ENCODE measurements at places on chromosomes 5 and 9.

GRCh38 chr9:7799944-7800285 lies 337 bp upstream of the DMAC1 start:
- no peak for DNase-seq

DNA sequence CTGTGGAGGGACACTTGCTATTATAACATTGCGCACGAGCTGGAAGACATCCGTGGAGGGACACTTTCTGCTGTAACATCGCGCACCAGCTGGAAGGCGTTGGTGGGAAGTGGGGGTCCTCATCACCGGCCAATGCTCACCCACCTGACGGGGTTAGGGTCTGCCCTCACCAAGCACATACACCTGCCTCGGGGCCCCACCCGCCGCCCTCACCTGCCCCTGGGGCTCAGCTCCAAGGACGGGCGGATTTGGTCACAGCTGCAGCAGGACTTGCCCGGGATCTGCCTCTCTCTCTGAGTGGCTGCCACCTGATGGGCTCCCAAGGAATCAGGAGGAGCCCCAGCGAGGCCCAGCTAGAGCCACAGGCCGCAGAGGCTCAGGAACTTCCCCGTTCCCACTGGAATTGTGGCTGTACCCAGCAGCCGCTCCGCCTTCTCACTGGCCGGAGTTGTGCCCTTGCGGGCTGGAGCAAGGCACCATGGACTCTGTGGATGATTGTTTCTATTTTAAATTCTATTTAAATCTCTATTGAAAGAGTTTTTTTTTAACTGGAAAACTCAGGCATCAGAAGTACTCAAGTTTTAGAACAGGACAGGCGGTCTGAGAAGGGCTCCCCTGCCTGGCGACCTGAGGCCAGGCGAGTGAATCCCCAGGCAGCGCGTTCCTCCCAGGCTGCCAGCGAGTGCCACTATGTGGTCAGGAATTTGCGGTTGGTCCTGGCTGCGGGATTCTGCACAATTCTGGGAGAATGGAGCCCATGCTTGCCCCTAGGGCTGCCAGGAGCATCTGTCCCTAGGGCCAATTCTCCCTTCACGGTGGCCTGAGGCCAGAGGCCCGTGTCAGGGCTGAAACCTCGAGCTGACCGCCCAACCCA lies 38.9 kb upstream of the SLC6A3 start:
- no peak for DNase-seq

DNA sequence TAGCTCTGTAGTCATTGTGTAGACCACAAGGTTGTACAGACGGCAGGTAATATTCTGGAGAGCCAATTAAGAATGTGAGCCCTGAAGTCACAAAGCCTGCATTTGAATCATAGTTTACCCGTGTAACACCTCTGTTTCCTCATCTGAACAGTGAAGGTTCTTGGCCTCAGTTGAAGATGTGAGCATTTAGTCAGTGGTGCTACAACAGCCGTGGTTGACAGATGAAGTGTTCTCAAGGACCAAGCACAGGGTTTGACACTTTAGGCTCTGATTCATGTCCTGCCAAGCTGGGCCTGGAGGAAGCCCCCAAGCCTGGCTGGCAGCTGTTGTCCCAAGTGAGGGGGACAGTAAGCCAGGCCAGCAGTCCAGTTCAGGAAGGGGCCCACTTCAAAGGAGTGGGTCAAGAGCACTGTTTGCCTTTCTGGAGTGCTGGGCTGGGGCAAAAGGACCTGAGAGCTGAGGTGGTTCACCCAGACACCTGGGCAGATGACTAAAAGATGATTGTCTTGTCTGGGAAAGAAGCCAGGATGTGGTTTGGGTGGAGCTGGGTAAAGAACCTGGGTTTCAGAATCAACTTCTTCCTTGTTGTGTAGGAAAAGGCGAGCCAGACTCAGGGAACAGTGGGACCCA lies 20.7 kb downstream of the FAXDC2 start:
- no peak for DNase-seq

GRCh38 chr5:139811274-139811607 lies 15.6 kb downstream of the PSD2 start:
- no peak for DNase-seq

DNA sequence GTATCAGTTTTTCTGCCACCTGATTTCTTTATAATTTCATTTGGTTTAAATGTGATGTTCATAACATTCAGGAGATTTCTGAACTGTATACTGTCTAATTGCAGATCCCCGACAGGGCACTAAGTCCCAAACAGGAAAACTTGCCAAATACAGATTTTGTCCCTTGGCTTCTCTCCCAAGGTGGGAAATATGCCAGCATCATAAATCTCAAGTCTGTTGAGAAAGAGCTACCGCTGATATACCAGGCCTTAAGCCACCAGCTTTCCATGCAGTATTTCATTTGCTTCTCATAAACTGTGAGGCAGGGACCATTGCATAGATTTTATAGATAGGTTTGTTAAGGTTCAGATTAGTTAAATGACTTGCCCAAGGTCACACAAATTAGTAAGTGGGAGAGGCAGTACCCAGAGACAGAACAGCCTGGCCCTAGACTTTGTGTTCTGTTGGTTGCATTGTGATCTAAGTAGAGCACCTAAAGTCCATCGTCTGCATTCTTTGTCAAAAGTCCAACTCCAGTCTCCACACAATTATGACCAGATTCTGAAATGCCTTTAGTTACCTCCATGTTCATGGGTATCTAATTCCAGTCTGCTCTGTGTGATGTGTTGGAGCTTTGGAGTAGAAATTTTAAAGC lies 16.2 kb downstream of the GPR21 start:
- DNase-seq: no peak

- DNase-seq: no peak
Measured at GRCh38 chr9:68825762-68826472, 120.9 kb downstream of the PIP5K1B start.

DNA sequence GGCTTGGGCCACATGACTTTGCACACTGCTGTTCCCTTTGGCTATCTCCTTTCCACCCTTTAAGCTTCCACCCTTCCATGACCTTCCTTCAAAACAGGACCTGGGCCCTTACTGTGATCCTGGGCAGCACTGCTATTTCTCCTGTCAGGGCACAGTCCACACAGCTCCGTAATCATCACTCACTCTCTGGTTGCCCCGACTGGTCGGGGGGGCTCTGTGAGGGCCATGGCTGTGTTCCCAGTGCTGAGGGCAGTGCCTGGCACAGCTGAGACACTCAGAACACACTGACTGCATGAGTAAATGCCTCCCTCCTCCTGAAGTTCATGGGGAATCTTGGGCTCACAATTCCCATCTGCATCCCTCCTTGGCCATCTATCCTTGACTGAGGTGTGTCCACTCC lies 12.2 kb downstream of the TRAF1 start:
- no peak for DNase-seq

GRCh38 chr5:173202266-173202875 lies 32.6 kb downstream of the NKX2-5 start:
- no peak for DNase-seq

GRCh38 chr9:85647571-85647970 lies 94.2 kb downstream of the AGTPBP1 start:
- no peak for DNase-seq

DNA sequence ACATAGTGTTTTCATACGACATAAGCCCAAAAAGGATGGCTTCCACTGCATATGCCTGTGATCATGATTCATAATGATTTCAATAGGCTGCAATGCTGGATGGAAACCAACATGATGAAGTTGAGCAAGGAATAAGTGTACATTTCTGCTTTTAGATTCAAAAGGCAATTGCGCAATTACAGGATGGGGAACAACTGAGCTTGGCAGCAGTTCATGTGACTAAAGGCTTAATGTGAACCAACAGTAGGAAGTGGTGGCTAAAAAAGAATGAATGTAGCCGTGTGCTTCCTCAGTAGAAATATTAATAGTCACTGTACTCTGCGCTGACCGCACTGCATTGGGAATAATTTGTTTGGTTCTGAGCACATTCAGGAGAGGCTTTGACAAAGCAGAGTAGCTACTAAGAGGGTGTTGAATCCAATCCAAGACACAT lies 51.2 kb downstream of the SLC1A3 start:
- DNase-seq: no peak

DNA sequence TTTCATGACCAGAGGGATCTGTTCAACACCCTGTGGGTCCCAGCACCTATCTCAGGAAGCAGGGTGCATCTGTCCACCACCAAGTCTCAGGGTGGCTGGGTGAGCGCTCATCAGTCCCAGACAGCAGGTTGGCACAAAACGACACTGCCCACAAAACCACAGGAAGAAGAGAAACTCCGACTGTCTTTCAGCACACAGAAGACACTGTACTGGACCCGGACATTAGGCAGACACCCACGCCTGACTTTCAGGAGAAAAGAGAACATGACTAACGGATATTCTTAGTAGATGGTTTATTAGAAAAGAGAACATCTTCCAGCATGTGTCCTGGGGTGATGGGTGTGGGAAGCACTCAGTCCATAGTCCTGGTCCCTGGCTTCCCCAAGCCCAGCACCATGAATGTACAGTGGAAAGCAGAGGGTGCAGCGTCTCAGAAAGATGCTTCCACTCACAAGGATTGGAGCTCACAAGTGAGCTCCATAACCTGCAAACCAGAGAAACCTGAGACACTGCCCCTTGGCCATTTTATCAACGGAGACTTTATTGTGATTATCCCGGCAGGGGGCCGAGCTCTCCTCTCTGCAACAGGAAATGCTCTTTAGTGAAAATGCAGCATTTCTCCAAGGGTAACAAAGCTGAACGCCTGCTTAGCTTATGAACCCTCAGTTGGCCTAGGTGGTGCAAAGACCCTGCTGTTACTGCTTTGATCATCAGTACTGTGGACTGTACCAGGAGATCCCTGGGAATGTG lies 35.8 kb upstream of the LCP2 start:
- DNase-seq: no peak

Data from stimulated activated CD4-positive, alpha-beta T cell treated with anti-CD3 and anti-CD28 coated beads, TNF-alpha, amount 100 ng/mL, for 1 hour (primary cell).